ENCODE measurements at places on chromosomes 11 and 22. TPM values are rescaled to one million over a fixed set of nuclear protein-coding genes. Genes with fewer than 3 reads are reported as not detected.

GRCh38 chr11:66476841-66477251 is 3.4 kb upstream of the DPP3 start:
- DNase-seq, result no peak

- DNase-seq, result no peak
Observed at GRCh38 chr11:19714387-19715363, 2.0 kb downstream of the NAV2 start.

- no peak for DNase-seq
Observed at GRCh38 chr11:22797047-22797446, 32.6 kb downstream of the SVIP start.

GRCh38 chr11:65503949-65504673 is 5.3 kb downstream of the MALAT1 start:
- no peak for DNase-seq

- no peak for DNase-seq
Observed at GRCh38 chr22:20807315-20807752, 33.4 kb downstream of the SERPIND1 start.

PLA2G6 gene
- 83.9 TPM for total RNA-seq

TRPM5 gene
- not detected for total RNA-seq

CHCHD10 gene
- 252 TPM for total RNA-seq

Data from OCI-LY7 (cell line).